GM23338 (cell line): ENCODE measurements at places on chromosomes 6 and 20. TPM values are rescaled to one million over a fixed set of nuclear protein-coding genes. Genes with fewer than 3 reads are reported as not detected.
A peak's percentile ranks its signal among the peaks of the same experiment; 100 is the strongest.

DNA sequence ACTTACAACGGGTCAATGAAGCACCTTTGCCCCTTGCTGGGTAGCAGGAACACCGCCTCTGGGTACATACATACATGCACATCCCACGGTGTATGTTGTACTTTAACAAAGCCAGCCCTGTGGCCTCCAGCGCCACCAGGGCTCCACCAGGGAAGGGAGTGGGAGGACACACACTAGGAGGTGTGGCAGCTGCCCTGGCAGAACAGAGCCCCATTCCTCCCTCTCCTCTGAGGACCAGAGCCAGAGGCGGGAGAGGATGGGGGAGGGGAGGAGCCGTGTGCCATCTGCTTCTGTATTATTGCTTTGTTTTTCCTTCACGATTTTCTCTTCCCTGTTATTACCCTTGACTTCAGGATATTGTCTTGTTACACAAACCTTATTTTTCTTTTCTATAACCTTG is 105.8 kb upstream of the TRAF3IP2 start:
- DNase-seq = peak; percentile 38
- peaks cover 18% of the 10 kb centered on the region for H3K4me1 ChIP-seq
- no peaks in the 10 kb centered on the region for H3K27me3 ChIP-seq
- no peak overlapping the region for H3K4me3 ChIP-seq

The PDYN gene
- total RNA-seq = 0.24 and 0.47 TPM in 2 replicates

GRCh38 chr6:159640722-159641482 is 52.1 kb downstream of the SOD2 start:
- H3K27ac ChIP-seq = no peak overlapping the region
- no peaks in the 10 kb centered on the region for H3K27me3 ChIP-seq
- H3K36me3 ChIP-seq = no peaks in the 10 kb centered on the region
- DNase-seq = no peak
- no peaks in the 10 kb centered on the region; the same call in 1 of the 2 replicates for H3K4me1 ChIP-seq
- H3K4me3 ChIP-seq = no peak overlapping the region

The NOX3 gene
- total RNA-seq = not detected in 2 replicates

GRCh38 chr6:10587656-10588406 is 66.7 kb downstream of the GCNT2 start:
- peak overlapping the region; percentile 89 for H3K27ac ChIP-seq
- no peaks in the 10 kb centered on the region for H3K27me3 ChIP-seq
- peaks cover 61% of the 10 kb centered on the region for H3K4me1 ChIP-seq
- H3K36me3 ChIP-seq = no peaks in the 10 kb centered on the region; the same call in 1 of the 2 replicates
- no peak for DNase-seq
- peak overlapping the region; percentile 60 for H3K4me3 ChIP-seq

DNA sequence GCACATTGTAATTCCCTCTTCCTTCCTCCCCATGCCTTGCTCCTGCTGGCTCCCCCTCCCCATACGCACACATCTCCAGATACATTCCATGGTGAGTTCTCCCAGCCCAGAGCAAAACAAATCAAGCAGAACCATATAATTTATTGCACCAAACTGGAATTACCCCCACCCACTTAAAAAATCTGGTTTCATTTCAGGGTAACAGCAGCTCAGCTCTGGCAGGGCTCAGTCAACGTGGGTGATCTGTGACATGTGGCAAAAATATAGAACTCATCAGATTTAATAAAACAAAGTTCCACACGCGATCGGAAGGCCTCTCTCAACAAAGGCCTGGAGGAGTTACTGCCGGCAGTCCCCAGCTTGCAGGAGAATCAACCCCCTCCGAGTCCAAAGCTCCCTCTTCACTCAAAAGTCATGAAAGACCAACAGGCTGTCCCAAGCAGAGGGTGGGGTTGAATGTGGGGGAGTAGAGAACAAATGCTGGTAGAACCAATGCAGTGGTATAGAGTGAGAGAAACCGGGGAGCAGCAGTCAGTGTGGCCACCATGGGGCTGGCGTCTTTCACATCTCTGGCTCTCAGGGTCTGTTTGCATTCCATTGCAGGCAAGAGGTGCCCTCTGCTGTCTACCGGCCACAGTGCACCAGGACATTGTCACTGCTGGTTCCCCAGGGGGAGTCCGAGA is 323.3 kb upstream of the NT5E start:
- DNase-seq = peak; percentile 88
- no peaks in the 10 kb centered on the region for H3K36me3 ChIP-seq
- H3K4me1 ChIP-seq = peaks cover 12% of the 10 kb centered on the region
- H3K27ac ChIP-seq = no peak overlapping the region
- peak overlapping the region; percentile 41 for H3K4me3 ChIP-seq
- no peaks in the 10 kb centered on the region for H3K27me3 ChIP-seq

The GJA1 gene
- total RNA-seq = 587 and 609 TPM in 2 replicates

DNA sequence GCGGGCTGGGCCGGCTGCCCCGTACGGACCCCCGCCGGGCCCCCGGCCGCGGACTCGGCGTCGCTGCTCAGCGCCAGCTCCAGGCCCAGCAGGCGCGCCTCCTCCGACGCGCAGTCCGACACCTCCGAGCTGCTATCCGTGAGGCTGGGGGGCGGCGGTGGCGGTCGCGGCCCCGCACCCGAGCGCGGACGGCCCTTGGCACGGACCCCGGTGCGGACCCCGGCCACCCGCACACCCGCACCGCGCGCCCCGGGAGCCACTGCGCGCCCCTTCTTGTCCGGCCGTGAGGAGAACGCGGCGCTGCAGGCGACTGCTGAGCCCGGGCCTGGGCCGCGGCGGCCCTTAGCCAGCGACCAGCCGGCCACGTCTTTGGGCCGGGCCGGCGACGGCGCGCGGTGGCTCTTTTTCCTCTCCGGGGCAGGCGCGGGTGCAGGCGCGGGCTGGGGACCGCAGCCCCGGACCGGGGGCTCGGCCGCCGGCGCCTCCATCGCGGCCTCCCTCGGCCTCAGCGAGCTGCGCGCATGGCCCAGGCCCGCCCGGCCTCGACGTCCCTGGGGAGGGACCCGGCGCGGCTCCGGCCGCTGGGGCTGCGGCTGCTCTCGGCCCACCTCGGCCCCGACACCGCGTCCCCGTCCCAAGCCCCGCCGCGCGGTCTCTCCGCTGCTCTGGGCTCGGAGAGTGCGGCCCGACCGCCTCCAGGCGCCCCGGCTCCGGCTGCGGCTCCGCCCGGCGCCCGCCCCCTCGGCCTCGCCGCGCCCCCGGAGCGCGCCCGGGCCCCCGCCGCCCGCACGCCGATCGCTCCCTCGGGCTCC is 12.9 kb upstream of the TLDC2 start:
- H3K4me3 ChIP-seq = peak overlapping the region; percentile 73
- peak; percentile 43 for DNase-seq
- H3K27ac ChIP-seq = no peak overlapping the region
- H3K36me3 ChIP-seq = no peaks in the 10 kb centered on the region
- peaks cover 25% of the 10 kb centered on the region for H3K27me3 ChIP-seq

GRCh38 chr20:31815408-31816188 is 3.6 kb upstream of the MYLK2 start:
- peaks cover 8% of the 10 kb centered on the region for H3K4me1 ChIP-seq
- peak overlapping the region; percentile 13; the same call in 1 of the 2 replicates for H3K27ac ChIP-seq
- DNase-seq = peak; percentile 57
- no peaks in the 10 kb centered on the region for H3K27me3 ChIP-seq

The MYLK2 gene
- total RNA-seq = 0.28 TPM in 1 of 2 replicates, not detected in the other

DNA sequence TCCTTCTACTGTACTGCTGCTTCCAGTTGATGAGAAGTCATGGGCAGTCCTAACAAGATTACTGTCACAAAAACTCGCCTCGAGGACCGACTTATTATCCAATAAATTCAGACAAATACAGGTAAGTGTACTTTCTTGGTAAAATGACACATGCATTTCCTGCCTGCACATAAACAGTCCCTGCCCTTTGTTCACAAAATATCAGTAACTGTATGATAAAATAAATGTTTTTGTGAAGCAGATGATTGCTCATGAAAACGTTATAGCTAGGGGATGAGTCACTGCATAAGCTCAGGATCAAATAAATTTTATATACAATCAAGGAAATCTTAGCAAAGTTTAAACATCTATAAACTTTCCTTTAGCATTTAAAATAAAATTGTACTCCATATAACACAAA is 164.5 kb upstream of the RIPOR2 start:
- no peaks in the 10 kb centered on the region for H3K36me3 ChIP-seq
- H3K4me1 ChIP-seq = no peaks in the 10 kb centered on the region
- no peak for DNase-seq

The FLRT3 gene
- total RNA-seq = 0.17 and 0.19 TPM in 2 replicates

DNA sequence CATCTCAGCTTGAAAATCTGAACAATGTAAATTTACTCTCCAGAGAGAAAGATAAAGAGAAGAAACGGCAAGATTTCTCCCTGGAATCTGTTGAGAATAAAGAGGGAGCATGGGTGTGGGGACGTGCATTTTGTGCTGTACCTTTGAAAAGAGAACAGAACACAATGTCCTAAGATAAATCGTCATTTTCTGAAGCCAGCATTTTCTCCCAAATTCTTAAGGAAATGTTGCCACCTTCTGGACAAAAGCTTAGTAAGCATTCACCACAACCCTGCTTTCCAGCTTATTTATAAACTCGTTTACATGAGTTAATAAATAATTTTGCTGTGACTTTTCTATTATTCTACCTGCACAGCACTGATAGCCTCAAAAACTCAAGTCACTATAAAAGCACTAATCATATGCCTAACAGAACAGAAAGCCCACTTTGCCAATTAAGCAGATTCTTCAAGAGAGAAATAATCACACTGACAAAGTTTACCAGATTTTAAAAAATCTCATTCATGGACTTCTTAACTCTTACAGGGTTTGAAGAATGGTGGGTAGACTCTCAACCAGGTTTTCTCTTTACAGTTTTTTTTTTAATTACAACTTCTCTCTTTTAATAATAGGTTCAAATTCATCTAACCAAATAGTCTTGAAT is 155.8 kb downstream of the MBOAT1 start:
- no peak overlapping the region for H3K4me3 ChIP-seq
- no peak overlapping the region for H3K27ac ChIP-seq
- no peaks in the 10 kb centered on the region for H3K27me3 ChIP-seq
- no peaks in the 10 kb centered on the region for H3K4me1 ChIP-seq
- H3K36me3 ChIP-seq = no peaks in the 10 kb centered on the region
- DNase-seq = peak; percentile 82

DNA sequence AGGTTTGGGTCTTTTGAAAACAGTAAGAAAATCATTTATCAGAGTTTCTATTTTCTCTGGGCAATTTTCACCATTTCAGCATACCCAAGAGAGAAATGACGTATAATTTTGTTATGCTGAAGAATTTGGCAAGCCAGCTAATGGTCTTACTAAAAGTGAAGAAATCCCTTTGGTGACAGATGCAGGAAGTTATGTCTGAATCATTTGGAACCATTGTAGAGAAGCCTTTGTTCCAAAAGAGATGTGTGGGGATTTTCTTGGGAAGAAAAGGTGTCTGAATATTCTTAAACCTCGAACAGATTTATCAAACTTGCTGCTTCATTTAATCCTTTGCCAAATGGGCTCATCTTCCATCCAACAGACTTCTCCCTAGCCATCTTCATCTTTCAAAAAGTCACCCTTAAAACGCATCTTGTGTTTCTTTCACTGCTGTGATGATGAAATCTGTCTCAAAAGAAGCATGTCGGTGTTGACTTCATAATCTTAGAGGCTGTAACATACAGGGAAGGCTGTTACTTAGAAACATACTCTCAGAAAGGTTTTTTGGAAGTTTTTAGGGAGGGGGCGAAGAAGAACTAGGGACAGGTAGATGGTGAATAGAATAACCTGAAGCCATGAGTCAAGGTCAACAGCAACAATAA is 39.5 kb downstream of the CITED2 start:
- H3K36me3 ChIP-seq = no peaks in the 10 kb centered on the region
- H3K27ac ChIP-seq = no peak overlapping the region
- no peaks in the 10 kb centered on the region for H3K27me3 ChIP-seq
- no peak for DNase-seq
- H3K4me3 ChIP-seq = no peak overlapping the region

- H3K27me3 ChIP-seq = no peaks in the 10 kb centered on the region
- no peak overlapping the region for H3K4me3 ChIP-seq
- DNase-seq = no peak
These were observed 16.1 kb downstream of the NCOA7 start for GRCh38 chr6:125806813-125807212.

DNA sequence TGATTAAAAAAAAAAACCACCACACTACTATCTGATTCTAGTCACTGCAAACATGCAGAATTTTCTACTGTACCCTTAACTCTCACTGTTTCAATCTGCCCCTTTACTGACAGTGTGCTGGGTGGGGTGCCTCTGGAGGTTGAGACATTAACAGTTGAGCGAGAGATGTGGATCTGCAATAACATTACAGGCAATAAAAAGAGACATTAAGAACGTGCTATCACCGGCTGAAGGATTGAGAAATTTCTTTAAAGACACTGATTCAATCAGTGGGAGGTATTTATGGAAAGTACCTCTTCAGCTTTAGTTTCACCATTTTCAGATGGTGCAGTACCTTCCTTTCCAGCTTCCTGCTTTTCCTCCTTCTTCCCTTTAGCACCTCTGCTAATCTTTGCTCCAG is 32.5 kb downstream of the HMGN3 start:
- peaks cover 7% of the 10 kb centered on the region; the same call in 1 of the 2 replicates for H3K4me1 ChIP-seq
- H3K27me3 ChIP-seq = no peaks in the 10 kb centered on the region
- no peak overlapping the region for H3K27ac ChIP-seq

The GSTA2 gene
- not detected in 2 replicates for total RNA-seq

GRCh38 chr6:26028746-26029569 is 58.3 kb upstream of the HFE start:
- H3K4me3 ChIP-seq = peak overlapping the region; percentile 80
- H3K4me1 ChIP-seq = peaks cover 33% of the 10 kb centered on the region
- H3K36me3 ChIP-seq = no peaks in the 10 kb centered on the region
- H3K27ac ChIP-seq = peak overlapping the region; percentile 98
- no peaks in the 10 kb centered on the region for H3K27me3 ChIP-seq
- DNase-seq = peak; percentile 61

DNA sequence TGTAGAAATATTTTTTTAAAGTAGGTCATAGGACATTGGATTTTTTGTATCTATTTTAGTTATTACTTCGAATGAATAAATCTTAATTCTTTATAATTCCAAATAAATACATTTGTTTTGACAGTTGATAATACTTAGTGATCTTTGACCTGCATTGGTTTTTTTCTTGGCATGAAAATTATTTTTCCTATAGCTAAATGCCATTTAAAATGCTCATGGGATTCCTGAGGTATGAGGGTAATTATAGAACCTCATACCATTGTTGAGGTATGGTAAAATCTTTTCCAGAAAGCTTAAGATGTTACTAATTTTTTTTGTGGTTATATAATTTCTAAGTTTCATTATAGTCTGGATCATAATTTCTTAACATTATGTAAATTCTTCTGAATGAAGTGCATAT is 8.3 kb downstream of the PM20D2 start:
- H3K36me3 ChIP-seq = no peaks in the 10 kb centered on the region; the same call in 1 of the 2 replicates
- H3K4me3 ChIP-seq = no peak overlapping the region
- H3K27me3 ChIP-seq = no peaks in the 10 kb centered on the region
- H3K27ac ChIP-seq = no peak overlapping the region
- no peak for DNase-seq

DNA sequence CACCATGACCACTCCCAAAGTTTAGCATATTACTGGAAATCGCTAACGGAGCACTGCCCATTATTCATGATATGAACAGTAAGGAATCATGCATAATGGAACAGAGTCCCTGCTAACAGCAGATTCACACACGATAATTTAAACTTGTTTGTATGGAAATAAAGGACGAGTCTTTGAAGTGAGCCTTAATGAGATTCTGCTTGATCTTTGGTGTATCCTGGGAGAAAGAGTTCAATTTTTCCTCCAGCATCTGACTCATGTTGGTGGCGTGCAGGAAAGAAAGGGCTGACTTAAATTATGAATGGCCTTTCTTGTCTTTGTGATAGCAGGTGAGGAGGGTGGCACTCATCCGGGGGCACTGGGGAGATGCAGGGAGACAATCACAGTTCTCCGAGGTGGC is 194.6 kb downstream of the ZNF217 start:
- no peaks in the 10 kb centered on the region for H3K4me1 ChIP-seq
- H3K4me3 ChIP-seq = no peak overlapping the region
- H3K27ac ChIP-seq = no peak overlapping the region
- no peaks in the 10 kb centered on the region for H3K36me3 ChIP-seq
